Mucosa of descending colon (tissue), 3 donors: ENCODE measurements at places on chromosomes 3 and 15.
A peak's percentile ranks its signal among the peaks of the same experiment; 100 is the strongest.

GRCh38 chr3:77933926-77934325, 894.0 kb downstream of the ROBO2 start:
- DNase-seq, result no peak

DNA sequence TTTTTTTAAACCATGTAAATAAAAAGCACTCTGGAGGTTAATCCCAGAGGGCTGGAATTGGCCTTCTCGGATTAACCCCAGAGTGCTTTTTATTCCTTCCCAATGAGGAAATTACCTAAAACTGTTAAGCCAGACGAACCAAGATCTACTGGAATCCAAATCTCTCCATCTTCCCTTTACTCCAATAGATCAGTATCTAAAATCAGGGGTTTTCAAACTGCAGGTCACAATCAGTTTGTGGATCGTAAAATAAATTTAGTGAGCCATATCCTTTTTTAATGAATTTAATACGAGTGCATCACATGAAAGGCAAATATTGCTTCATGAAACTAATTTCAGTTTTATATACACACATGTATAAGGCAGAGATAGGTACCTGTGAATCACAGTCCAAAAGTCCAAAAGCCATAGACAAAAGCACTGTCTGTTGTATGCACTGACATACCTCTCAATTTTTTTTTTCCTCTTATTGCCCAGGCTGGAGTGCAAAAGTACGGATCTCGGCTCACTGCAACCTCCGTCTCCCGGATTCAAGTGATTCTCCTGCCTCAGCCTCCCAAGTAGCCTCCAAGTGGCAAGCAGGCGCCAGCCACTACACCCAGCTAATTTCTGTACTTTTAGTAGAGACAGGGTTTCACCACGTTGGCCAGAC, 61.3 kb downstream of the TBL1XR1 start:
- no peak for DNase-seq

DNA sequence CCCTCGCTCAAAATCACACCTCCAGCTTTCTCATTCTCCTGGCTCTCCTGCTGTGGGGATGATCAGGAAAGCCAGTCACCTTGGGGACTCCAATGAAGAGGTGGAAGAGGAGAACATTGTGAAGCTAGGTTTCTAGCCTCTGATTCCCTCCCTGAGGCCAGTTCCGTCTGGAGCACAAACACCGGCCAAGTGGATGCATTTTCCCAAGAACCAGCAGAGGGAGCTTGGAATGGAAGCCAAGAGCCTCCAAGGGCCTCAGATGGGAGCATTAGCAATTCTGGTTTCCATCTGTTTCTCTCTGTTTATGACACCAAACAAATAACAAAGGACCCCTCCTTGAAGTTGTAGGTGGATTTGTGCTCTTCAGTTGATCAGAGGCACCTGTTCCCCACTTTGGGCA, 40.6 kb upstream of the NMNAT3 start:
- no peak for DNase-seq

DNA sequence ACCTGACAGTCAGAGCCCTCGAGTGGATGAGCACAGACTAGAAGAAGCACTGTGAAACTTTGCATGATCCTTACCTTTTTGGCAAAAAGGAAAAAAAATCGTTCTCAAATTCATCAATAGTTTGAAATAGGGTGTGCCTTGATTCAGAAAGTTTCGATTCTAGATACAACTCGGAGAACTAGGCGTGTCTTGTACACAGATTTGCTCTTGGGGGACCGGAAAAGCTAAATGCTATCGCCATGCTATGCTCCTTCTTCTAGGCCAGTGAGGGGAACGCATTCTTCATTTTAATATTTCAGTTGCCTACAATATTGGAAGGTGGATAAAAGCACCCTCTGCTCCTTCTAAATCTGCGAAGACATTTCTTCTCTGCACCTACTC, 25.0 kb downstream of the CD86 start:
- DNase-seq, result no peak

DNA sequence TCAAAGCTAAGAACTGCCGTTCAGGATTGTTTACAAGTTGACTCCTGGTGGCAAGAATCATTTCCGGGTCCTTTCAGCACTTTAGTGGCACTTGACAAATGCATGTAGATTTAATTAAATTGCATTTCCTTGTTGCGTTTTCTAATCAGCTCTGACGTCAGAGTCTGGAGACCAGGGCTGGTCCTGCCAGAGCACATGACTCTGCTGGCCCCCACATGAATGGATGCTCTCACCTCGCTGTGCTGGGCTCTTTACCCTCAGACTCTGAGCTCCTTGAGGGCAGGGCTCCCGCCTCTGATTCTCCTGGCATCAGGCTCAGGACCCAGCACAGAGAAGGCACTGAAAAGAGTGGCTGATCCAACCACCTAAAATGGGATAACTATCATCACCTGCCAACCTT, 69.4 kb downstream of the FEM1B start:
- DNase-seq, result no peak

DNA sequence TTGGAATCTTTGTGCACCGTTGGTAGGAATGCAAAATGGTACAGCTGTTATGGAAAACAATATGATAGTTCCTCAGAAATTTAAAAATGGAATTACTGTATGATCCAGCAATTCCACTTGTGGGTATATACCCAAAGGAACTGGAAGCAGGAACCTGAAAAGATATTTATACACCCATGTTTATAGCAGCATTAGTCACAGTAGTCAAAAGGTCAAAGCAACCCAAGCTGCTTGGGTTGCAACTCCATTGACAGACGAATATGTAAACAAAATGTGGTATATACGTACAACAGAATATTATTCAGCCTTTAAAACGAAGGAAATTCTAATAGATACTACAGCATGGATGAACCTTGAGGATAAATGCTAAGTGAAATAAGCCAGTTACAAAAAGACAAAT, 35.0 kb upstream of the CAPN3 start:
- DNase-seq, result no peak

DNA sequence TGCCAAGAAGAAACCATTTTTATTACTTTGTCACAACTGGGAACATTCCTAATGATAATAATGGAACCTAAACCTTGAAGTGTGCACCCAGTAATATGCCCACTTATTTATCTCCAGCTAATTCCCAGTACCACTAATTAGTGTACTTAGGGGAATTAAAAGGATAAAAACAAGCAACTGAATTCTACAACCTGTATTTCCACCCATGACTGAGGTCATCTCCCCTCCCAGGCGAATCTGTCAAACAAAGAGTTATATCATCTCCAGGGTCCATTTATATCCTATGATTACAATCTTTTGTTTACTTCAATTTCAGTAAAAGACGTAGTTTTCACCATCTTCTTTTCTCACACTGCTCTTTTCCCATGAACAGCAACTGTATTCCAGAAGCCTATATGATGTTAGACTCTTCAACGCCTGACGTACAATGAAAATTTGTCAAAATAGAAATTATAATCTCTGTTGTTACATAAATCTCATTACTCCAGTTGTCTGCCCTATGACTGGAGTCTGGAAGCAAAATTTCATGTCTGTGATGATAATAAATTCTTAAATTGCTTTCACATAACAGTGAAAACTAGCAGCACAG, 177.6 kb downstream of the GOLIM4 start:
- no peak for DNase-seq

- DNase-seq, result no peak
Measured at GRCh38 chr15:83510001-83510400, 62.9 kb downstream of the SH3GL3 start.

- DNase-seq, result no peak
Measured at GRCh38 chr3:172150913-172151650, 111.7 kb downstream of the FNDC3B start.

- DNase-seq, result peak; percentile 84
Measured at GRCh38 chr15:99104788-99105513, at the start of gene SYNM. SYNM (plus strand) TSS chr15:99105080; CDS start chr15:99105200, 120 bp downstream.

DNA sequence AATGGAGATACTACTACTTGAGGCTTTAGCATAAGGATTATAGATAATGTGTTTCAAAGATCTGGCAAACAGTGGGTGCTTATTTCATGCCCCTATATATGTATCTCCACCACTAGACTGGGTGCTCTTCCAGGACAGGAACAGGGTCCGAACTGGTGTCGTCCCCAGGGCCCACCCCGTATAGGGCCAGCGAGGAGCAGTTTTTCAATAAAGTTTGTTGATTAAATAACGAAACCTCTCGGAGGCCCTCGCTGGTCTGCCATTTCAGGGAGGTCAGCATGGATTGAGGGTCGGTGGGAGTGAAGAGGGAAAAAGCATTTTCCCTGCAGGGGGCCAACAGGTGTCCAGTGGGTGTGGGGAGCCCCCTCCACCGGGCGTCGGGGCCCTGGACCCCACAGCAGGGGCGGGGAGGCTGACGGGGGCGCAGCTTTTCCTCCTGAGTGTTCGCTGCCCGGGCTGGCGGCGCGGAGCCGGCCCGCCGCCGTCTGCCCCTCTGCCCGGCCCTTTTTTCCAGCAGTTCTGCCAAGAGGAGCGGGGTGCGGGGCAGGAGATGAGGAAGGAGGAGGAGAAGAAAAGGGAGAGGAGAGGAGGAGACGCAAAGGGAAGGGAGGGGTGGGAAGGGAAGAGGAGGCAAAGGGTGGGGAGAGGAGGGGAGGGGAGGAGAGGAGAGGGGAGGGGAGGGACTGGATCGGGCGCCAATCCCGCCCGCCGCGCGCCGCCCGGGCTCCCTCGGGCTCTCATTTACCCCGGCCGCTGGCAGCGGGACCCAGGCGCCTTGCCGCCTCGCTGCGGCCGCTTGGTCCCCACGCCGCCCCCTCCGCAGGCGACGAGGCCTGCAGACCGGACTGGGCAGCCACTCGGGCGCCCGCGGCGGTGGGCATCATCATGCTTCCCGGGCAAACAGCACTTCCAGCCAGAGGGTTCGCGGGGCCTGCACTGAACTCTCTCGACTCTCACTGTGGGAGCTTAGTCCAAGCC, 66.3 kb downstream of the ISG20 start:
- DNase-seq, result peak; percentile 11

DNA sequence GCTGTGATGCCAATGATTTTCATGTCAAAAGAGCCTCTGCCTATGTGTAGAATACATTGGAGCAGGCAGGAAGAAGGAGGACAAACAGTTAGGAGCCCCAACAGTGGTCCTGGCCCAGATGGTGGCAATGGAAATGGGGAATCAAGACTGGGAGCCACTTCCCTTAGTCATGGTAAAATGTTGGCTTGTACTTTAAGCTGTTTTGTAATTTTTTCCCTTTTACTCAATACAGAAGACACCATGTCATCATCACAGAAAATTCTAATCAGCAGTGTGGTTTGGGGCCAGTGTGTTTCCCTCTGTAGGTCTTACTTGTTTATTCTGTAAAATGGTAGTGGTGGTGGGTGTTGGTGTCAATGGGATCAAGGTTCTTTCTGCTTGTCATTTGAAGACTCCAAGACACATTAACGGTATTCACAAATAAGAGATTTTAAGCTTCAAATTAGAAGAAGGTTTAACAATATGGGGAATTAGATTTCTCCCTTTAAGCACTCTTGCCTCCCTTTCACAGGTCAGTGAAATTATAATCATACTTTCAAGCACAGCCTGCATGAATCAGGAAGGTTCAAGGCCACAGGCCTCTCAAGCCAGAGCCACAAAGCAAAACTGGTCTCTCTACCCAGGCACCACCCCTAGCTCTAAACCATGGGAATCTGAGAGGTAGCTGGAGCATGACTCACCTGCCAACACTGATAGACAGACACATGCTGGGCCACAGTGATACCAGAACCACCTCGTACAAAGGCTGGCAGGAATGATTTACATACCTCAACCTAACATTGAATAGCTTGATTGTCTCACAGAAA, 24.9 kb downstream of the SIAH2 start:
- DNase-seq, result no peak

DNA sequence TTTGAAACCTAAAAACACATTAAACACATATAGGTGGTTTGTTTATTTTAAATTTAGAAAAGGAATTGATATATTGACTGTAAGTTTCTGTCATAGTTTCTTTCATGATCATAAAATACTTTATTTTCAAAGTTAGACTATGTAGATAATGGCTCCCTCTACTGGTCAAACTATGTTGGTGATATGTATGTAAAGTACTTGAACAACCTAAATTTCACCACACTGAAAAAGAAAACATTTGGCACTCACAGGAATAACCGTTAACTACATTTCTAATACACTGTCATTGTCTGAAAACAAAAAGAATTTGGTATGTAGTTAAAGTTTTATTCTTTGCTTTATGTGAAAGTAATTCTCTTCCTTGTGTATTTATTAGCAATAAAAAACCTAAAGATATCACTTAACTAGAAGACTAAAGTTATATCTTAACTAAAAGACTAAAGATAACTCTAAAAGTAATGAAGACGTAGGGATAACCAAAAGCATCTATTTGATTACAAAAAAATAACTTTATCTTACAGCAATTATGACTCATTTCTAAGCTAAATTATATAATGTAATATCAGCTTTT, 427.5 kb downstream of the VGLL3 start:
- DNase-seq, result no peak

GRCh38 chr3:54755756-54756155, 172.1 kb downstream of the LRTM1 start:
- DNase-seq, result no peak

- DNase-seq, result no peak
Measured at GRCh38 chr3:132963786-132964185, 74.4 kb upstream of the TMEM108 start.

- no peak for DNase-seq
Measured at GRCh38 chr15:74403991-74404563, 29.7 kb downstream of the SEMA7A start.

DNA sequence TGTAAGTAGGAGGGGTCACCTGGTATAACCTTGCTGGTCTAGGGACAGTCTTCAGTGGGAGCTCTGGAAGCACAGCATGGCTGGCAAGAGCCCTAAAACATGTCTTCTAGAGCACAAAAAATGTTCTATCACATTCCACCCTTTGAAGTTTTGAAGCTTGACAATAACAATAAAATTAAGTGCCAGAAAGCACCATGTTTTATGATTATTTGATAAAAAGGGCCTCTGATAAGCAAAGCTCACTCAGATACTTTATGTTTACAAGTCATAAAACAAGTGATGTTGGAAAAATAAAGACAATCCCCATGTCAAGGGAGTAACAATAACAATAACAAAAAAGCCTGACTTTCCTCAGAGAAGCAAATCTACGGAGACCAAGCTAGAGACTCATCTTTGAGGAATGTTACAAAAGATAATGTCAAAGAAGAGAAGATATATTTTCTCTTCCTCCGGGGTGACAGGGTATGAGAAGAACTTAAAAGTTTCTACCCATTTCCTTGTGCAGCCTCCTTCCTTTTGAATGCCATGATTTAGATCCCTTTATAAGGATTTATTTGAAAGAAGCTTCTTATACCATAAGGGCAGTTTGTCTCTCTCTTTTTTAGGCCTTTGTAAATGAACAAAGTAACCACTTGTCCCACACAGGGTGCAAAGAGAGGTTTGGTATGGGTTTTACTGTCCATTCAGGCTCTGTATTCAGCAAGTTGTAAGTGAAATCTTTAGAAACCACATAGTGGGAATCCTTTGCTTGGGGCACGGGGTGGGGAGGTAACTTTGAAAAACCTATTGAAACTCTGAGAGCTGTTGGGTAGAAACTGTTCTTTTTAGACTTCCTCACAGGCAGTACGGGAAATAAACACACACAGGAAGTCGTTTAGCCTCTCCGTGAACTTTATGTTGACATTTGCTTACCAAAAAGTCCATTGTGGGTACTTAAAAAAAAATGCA, 109.6 kb upstream of the RBMS3 start:
- no peak for DNase-seq

DNA sequence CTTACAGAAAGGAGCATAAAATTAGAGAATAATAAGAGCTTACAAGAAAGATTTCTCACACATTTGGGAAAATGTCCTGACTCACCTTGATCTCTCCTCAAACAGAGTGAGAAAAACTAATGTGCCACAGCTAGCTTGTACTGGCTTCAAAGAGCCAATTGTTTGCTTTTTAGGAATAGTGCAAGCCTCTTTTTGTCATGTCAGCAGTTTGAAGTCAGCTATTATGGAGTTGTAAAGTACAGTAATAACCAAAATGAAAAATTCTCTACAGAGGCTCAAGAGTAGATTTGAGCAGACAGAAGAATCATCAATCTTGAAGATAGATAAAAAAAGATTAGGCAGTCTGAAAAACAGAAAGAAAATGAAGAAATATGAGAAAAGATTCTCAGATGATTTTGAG, 313.4 kb upstream of the GPR149 start:
- no peak for DNase-seq
